ENCODE measurements at places on chromosomes 3 and 15. TPM values are rescaled to one million over a fixed set of nuclear protein-coding genes. Genes with fewer than 3 reads are reported as not detected.

The STRIT1 gene
- 3.9 TPM for total RNA-seq

The XCR1 gene
- total RNA-seq: not detected

The CLDN18 gene
- 0.62 TPM for total RNA-seq

The NSMCE3 gene
- total RNA-seq: 12.7 TPM

The ANKDD1A gene
- 14.4 TPM for total RNA-seq

The CHRM5 gene
- total RNA-seq: not detected

The MBNL1 gene
- total RNA-seq: 210 TPM

The FANCD2OS gene
- total RNA-seq: not detected

The PSTPIP1 gene
- 5.3 TPM for total RNA-seq

The MRAS gene
- 43.0 TPM for total RNA-seq

The CFAP100 gene
- total RNA-seq: not detected

The CKMT1B gene
- 4.3 TPM for total RNA-seq

The CHRFAM7A gene
- 0.92 TPM for total RNA-seq

The CHL1 gene
- total RNA-seq: 69.0 TPM

The RTP1 gene
- 1.0 TPM for total RNA-seq

The ZNF502 gene
- 10.5 TPM for total RNA-seq

The IL5RA gene
- total RNA-seq: 0.31 TPM

The CIB2 gene
- 12.1 TPM for total RNA-seq

The CYP8B1 gene
- not detected for total RNA-seq

The CYFIP1 gene
- 92.6 TPM for total RNA-seq

Measured in tongue (tissue), 3 donors.